ENCODE measurements at places on chromosomes 1 and 21.

GRCh38 chr1:86906419-86906818 lies 7.5 kb downstream of the SELENOF start:
- DNase-seq, result no peak

DNA sequence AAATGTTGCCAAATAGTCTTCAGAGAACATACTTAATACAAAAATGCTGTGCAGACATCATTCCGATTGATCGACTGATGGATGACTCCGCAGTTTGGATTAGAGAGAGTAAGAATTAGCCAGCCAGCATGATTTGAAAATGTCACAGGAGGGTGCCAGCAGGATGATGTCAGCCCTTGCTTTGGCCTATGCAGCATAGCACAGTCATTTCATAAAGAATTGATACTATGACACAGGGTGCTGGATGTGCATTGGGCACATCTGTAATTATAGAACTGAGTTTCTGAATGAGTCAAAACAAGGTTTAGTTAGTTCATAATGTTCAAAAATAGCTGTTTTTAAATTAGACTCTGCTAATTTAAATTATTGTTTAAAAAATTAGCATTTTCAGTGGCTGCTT lies 21.6 kb upstream of the TRAF5 start:
- DNase-seq, result no peak

DNA sequence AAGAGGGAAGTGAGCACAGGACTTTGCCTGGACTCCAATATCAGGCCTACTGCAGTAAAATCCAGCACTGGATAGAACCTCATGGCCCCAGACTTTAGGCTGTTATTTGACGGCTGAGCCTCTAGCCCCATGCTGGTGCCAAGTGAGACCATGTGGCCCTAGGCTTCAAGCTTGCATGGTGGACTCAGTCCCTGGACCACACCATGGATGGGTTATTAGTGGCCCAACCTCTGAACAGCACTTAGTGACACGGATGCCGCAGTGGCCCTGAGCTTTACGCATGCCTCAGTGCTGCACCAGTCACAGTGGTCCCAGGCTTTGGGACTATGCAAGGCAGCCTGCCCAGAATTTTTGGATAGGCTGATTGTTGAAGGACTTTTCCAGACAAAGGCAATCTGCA lies 13.0 kb downstream of the IFI44L start:
- DNase-seq, result no peak

DNA sequence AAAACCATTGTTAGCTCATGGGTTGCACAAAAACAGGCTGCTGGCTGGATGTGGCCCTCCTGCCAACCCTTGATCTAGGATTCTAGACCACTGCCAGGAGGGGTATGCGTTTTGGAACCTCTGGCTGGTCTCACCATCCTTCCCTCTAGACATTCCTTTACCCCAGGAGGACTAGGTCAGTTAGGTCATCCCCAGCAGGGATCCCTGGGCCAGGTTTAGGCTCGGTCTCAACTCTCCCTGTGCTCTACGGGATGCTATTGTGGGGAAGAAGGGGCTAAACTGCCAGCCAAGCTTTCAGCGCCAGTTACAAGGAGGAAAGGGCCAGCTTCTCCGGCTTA lies 22.7 kb downstream of the SLC2A1 start:
- DNase-seq, result no peak

- DNase-seq, result no peak
Measured at GRCh38 chr21:46215436-46216131, 13.0 kb downstream of the LSS start.

DNA sequence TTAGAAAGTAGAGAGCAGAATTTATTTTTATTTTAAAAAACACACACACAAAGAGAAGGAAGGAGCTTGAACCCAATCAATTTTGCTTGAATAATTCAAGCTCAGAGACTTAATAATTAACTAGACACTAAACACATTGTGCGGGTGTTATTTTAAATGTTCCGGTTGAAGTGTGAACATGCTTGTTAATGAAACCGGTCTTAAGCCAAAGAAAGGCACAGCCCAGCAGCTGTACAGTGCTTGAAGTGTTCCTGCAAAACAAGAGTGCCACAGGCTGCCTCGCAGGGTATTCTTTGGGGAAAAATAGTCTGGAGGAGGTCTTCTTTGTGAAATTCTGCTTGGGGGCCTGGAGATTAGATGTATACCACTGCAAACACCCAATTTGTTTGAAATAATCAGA lies 2.2 kb upstream of the CDC42BPA start:
- DNase-seq, result no peak

DNA sequence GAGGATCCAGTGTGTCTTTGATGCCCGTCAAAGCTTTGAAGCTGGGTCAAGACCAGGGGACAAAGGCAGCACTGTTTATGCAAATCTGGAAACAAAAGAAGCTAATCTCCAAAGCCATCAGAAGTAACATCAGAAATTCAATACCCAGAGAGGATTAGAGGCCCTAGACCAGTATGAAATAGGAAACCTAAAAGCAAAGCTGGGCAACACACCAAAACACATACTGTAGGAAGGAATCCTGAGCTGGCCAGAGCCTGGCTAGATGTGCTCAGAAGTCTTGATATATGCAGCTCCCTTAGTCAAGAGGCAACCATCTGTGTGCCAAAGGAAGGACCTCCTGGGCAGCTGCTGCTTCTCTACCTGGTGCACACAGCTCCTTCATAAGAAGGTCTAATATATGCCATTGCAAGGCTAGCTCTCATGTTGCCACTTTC lies 12.3 kb downstream of the COLGALT2 start:
- DNase-seq, result no peak

All from RCC 7860 (cell line).